ENCODE measurements at places on chromosomes 6 and 20. TPM values are rescaled to one million over a fixed set of nuclear protein-coding genes. Genes with fewer than 3 reads are reported as not detected.

DNA sequence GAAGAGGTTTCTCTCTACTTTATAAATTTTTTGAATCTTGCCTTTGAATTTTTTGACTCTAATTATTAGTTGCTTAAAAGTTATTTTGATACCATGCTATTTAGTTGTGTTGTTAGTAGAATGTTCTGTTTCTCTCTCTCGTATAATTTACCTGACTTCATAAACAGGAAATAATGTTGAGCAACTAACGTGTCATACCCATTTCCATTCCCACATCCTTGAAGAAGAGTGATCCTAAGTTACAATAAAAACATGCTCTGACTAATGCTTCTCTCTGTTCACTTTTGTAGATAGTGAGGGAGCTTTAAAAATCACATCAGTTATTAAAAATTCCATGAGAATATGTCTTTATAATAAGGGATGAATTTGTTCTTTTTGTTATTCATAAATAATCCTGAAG, 69.7 kb downstream of the SAMD5 start:
- no peak overlapping the region for H3K4me3 ChIP-seq
- no peaks in the 10 kb centered on the region for H3K4me1 ChIP-seq
- no peak for DNase-seq
- no peak overlapping the region for H3K27ac ChIP-seq
- H3K27me3 ChIP-seq, result no peaks in the 10 kb centered on the region
- no peaks in the 10 kb centered on the region for H3K36me3 ChIP-seq

DNA sequence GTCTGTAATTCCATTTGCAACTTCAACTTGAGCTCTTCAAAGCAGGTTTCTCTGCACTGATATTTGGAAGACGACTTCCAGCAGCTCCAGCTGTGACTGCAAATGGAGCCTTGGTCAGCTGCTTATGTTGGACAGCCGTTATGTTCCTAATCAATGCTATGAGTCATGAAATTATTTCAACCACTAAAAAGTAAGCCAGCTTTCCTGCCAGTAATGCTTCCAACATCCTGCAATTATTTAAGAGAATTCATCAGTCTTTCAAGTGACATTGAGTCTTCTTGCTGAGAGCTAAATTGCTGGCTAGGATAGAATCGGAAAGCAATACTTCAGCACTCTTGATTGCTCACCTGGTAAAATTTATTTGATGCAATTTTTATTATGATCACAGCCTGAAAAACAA, 375.7 kb downstream of the MMUT start:
- H3K4me1 ChIP-seq, result no peaks in the 10 kb centered on the region
- no peak for DNase-seq
- no peaks in the 10 kb centered on the region for H3K27me3 ChIP-seq
- no peak overlapping the region for H3K27ac ChIP-seq
- H3K36me3 ChIP-seq, result no peaks in the 10 kb centered on the region

- no peak for DNase-seq
- no peaks in the 10 kb centered on the region for H3K27me3 ChIP-seq
- H3K4me3 ChIP-seq, result no peak overlapping the region
- H3K4me1 ChIP-seq, result no peaks in the 10 kb centered on the region
- no peaks in the 10 kb centered on the region for H3K36me3 ChIP-seq
Measured at GRCh38 chr20:59605601-59606364, 1.4 kb downstream of the PHACTR3 start.

GRCh38 chr20:45405571-45406259, 2.4 kb upstream of the DBNDD2 start:
- H3K27me3 ChIP-seq, result no peaks in the 10 kb centered on the region
- H3K4me3 ChIP-seq, result peak overlapping the region; percentile 71
- H3K36me3 ChIP-seq, result no peaks in the 10 kb centered on the region
- peak overlapping the region; percentile 74 for H3K27ac ChIP-seq
- no peak for DNase-seq

GRCh38 chr6:112827793-112828192, 480.7 kb downstream of the RFPL4B start:
- H3K27ac ChIP-seq, result no peak overlapping the region
- no peak overlapping the region for H3K4me3 ChIP-seq
- no peak for DNase-seq
- no peaks in the 10 kb centered on the region for H3K27me3 ChIP-seq
- H3K36me3 ChIP-seq, result no peaks in the 10 kb centered on the region
- no peaks in the 10 kb centered on the region for H3K4me1 ChIP-seq

GRCh38 chr6:148565930-148566663, 180.7 kb upstream of the UST start:
- no peak overlapping the region for H3K27ac ChIP-seq
- H3K27me3 ChIP-seq, result no peaks in the 10 kb centered on the region
- H3K36me3 ChIP-seq, result no peaks in the 10 kb centered on the region
- no peak for DNase-seq

DNA sequence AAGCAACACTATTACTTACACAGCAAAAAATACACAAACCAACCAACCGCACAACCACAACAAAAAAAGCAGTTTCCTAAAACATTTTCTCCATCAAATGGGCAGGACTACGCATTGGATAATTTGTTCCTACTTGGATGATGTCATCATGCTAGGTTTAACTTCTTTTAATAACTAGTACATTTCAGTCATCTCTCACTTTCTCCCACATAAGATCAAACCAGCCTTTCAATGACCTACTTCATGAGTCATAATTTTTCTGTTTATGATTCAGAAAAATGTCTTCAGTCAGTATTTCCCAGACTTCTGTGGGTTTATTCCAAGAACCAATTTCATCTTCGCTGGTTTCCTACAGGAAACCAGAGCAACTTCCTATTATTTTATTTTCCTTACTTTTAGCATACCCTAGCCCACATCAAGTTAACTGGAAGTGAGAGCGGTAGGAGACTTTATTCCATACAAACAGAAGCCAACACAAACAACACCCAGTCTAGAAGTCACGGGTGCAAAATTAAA, 134.2 kb downstream of the GMDS start:
- no peaks in the 10 kb centered on the region for H3K36me3 ChIP-seq
- no peaks in the 10 kb centered on the region for H3K4me1 ChIP-seq
- H3K27me3 ChIP-seq, result no peaks in the 10 kb centered on the region
- no peak overlapping the region for H3K27ac ChIP-seq
- H3K4me3 ChIP-seq, result no peak overlapping the region
- no peak for DNase-seq

SMLR1 gene
- not detected for total RNA-seq

C6orf58 gene
- not detected for total RNA-seq

FHL5 gene
- not detected for total RNA-seq

SIRPB2 gene
- 1.7 TPM for total RNA-seq

All from naive thymus-derived CD4-positive, alpha-beta T cell (primary cell).